ENCODE measurements at places on chromosomes 11 and 22. TPM values are rescaled to one million over a fixed set of nuclear protein-coding genes. Genes with fewer than 3 reads are reported as not detected.

Gene DEPDC7
- total RNA-seq: 6.0 TPM

Gene TRIM29
- total RNA-seq: 206 TPM

Gene OR5D13
- total RNA-seq: not detected

Gene FAM83F
- total RNA-seq: 4.3 TPM

Gene SCARF2
- total RNA-seq: 10.3 TPM
